ENCODE measurements at places on chromosomes 6 and 20.

- DNase-seq = no peak
These were observed 218.6 kb upstream of the PMEPA1 start for GRCh38 chr20:57928181-57928967.

GRCh38 chr20:20520776-20521175, 152.9 kb downstream of the INSM1 start:
- no peak for DNase-seq

DNA sequence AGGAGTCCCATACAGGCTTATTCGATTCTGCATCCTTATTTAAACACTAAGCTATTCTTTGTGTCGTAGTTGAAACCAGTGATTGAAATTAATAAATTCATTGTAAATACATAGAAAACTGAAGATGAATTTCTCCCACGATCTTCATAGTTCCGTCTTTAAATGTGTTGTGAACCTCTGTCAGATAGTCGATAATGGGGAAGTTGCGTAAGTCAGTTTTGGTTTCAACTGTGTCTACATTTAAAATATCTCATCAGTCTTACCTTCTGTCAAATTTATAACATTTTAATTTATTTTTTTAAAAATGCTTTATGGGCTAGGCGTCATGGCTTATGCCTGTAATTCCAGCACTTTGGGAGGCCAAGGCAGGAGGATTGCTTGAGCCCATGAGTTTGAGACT, 12.7 kb downstream of the STX11 start:
- no peak for DNase-seq

DNA sequence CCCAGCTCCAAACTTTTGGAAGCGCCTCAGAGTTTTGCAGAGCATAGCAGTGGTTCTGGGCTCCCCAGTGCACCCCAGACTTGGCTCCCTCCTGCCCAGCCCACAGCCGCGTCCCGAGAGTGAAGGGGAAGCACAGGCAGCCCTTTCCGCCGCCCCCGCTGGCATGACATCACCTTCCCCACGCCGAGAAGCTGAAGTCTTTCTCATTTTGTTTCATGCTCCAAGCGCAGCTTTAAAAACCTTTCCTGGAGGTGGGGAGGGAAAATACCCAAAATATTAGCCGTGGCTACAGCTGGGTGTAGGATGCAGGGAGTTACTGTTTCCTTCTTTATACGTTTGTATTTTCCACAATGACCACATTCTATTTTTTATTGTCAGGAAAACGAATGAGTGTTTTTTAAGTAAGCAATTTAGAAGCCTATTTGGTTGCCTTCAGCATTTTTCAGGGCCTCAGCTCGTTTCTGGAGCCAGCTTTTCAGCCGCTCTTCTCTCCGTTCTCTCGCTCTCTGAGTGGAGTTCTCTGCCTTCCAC, 72.9 kb downstream of the SNX5 start:
- DNase-seq = peak; percentile 73

- no peak for DNase-seq
These were observed 124.2 kb downstream of the FHL5 start for GRCh38 chr6:96687121-96687520.

DNA sequence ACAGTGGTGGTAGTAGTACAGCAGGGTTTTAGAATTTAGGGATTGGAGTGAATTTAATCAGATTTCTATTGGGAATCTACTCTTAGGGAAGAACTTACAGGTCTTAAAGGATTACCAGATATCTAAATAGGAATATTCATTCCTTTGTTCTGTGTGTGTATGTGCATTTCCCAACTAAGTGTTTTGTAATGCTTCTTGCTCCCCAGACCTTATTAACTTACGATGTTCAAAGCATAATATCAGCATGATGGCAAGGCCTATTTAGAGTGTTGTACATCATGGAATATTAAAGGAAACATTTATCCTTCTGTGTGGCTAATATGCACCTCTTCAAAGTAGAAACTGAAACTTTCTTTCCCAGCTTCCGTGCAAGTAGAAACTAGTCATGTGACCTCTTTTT, 133.9 kb downstream of the EPM2A start:
- no peak for DNase-seq

DNA sequence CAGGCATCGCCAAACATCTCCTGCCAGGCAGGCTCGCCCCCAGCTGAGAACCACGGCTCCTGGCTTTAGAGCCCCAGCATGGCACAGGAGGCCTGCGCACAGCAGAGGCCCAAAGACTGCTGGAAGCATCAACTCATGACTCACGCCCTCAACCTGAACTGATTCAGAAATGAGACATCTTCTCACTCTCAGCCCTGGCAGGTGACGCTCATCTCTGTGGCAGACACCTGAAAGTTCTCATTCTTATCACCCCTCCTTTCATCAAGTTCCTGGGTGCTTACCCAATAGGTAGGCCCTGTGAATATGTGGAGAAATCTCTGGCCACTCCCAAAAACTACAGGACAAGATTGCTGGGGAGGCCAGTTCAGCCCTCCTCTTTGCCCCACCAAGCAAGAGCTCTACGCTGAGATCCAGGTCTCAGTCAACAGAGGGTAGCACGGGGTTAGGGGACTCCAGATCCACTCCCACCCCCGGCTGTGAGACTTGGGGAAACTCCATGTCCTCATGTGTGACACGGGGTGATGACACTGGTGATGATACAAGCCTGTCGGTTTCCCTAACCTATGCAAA, 11.3 kb downstream of the NFATC2 start:
- peak; percentile 76 for DNase-seq

- no peak for DNase-seq
These were observed 12.9 kb downstream of the BEND3 start for GRCh38 chr6:107102414-107102805.

GRCh38 chr6:3285732-3286131, 27.0 kb downstream of the PSMG4 start:
- DNase-seq = no peak

DNA sequence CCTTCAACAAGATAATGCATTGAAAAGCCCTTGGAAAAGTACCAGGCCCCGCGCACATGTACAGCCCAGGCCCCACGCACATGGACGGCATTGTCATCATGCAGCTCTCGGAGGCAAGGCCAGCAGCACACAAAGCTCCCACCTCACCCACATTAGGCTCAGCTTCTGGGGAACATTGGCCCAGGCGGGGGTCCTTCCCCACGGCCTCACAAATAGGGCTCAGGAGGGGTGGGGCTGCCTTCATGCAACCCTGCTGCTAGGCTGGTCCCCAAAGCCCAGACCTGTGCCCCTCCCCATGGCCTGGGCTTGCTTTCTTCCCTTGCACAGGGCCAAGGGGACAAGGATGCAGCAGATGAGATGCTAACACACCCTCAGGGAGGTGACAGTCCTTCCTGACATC, 26.7 kb downstream of the NPEPL1 start:
- no peak for DNase-seq
